Motor neuron (in vitro differentiated cells): ENCODE measurements at places on chromosomes 12 and 14. TPM values are rescaled to one million over a fixed set of nuclear protein-coding genes. Genes with fewer than 3 reads are reported as not detected.

DNA sequence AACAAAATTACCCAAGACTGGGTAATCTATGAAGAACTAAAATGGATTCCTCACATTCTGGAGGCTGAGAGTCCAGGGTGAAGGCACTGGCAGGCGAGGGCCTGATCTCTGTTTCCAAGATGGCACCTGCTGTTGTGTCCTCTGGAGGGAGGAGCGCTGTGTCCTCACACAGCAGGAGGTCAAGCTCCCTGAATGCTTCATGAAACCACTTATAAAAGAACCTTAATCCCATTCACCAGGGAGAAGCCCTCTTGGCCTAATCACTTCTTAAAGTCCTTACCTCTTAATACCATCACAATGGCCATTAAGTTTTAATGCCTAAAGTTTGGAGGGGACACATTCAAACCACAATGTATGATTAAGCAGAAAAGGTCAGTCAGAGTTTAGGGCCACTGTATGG is 172.4 kb downstream of the EMP1 start:
- no peak for ATAC-seq

The CACNA1C gene
- total RNA-seq = 0.59 and 0.97 TPM in 2 replicates

- peak; percentile 62 for ATAC-seq
Observed at GRCh38 chr12:32115404-32116104, 8.9 kb downstream of the BICD1 start.

- ATAC-seq = no peak
Observed at GRCh38 chr14:72880164-72880563, 13.7 kb downstream of the DPF3 start.

The RNU4-1 gene
- 9,828 and 9,996 TPM in 2 replicates for total RNA-seq

DNA sequence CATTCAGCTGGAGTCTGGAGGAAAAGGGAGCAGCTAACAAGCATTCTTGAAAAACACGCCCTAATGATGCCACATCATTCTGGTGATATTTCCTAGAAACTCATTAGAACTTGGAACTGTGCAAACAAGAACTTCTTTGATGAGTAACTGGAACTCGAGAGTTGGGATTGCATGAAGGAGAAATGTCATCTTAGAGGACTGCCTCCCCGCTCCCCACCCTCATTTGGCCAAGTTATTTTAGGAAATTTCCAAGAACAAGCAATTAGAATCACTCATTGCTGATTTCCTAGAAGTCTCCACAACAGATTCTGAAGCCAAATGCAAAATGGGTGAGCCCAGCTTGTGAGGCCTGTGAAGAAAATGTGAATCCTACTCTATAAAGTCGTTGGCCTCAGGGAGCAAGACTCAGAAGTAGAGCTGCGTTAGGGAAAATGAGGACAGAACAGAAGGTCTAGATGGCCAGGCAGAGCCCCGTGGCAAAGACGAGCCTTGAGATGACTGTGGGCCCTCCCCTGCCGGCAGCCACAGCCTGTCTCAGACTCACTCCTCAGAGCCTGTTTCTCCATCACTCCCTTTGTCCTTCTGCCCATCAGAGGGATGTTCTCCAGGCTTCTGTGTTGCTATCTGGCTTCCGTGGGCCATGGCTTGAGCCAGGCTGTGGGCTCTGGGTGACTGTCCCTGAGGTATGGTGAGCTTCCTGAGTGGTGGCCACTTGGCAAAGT is 38.4 kb downstream of the RTL1 start:
- ATAC-seq = no peak

The SPRYD4 gene
- total RNA-seq = 1.3 and 1.9 TPM in 2 replicates

DNA sequence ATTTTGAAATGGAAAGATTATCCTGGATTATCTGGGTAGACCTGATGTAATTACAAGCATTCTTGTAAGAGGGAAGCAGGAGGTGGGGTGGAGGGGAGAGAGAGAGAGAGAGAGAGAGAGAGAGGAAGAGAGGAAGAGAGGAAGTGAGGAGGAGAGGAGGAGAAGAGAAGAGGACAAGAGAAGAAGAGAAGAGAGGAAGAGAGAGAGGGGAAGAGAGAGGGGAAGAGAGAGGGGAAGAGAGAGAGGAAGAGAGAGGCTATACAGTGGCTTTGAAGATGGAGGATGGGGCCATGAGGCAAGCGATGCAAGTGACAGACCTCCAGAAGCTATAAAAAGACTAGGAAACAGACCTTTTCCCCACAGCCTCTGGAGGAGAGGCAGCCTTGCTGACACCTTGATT is 13.7 kb upstream of the CHST11 start:
- no peak for ATAC-seq

The PIWIL1 gene
- 0.05 and 0.57 TPM in 2 replicates for total RNA-seq

- ATAC-seq = no peak
Observed at GRCh38 chr12:51293696-51294095, 23.5 kb upstream of the SMAGP start.

- ATAC-seq = no peak
Observed at GRCh38 chr12:76216585-76217472, 131.4 kb downstream of the BBS10 start.

The RPGRIP1 gene
- total RNA-seq = 0.46 TPM in 1 of 2 replicates, not detected in the other
